ENCODE measurements at places on chromosomes 7 and 10.

DNA sequence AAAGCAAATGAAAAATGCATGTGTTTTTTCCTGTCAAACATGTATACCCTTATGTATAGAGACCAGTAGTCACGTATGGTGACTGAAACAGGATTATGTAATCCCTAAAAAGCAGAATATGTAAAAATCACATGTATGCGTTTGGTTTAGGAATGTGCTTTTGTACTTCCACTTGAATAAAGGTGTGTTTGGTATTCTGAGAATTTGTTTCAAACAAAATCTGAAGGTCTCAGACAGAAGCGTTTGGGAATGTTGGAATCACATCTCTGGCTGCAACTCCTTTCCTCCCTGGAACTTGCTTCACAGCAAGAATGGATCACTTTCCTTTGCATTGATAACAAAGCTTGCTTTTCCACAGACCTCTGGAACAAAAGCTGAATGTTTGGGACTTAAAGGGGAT, 17.8 kb downstream of the ZNF655 start:
- no peak for DNase-seq

DNA sequence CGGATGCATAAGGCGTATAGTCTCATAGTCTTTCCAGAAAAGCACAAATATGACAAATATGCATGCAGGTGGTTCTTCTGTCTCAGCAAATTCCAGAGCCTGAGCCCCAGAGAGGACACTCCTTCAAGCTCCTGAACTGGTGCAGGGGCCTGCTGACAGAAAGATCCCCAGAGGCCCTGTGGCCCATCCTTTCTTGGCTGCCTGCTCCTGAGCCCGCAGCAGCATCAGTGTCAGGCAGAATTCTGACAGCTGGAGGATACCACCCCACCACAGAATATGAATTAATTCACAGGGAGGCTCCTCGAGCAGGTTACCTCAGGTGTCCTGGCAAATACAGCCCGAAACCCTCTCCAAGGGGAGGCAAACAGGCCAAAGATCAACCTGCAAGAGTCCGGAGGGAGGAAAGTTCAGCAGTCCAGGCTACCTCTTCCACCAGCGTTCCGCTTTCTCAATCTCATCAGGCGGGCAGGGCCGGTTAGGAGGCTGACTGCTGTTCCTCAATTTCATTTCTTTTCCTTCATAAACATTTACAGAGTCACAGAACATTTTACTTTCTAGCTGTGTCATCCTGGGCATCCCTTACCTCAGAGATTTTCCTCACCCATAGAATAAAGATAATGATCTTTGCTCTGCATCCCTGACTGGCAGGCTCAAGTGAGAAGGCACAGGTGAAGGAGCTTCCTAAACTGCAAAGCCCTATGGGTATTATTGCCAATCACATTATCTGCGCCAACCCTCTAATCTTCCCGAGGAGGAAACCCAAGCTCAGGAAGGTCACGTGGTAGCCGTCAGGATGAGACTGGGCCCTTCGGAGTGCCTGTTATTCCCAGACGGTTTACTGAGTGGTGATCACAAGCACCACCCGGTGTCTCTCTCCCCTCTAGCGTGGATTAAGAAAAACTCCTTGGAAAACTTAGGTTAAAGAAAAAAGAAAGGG, 1.4 kb downstream of the DNAJB12 start:
- no peak for DNase-seq

GRCh38 chr10:36425131-36425797, 700.1 kb upstream of the ANKRD30A start:
- peak; percentile 76 for DNase-seq

- no peak for DNase-seq
Measured at GRCh38 chr7:29265208-29265923, 70.8 kb downstream of the CHN2 start.

GRCh38 chr10:79188154-79188965, 119.6 kb downstream of the ZMIZ1 start:
- no peak for DNase-seq

DNA sequence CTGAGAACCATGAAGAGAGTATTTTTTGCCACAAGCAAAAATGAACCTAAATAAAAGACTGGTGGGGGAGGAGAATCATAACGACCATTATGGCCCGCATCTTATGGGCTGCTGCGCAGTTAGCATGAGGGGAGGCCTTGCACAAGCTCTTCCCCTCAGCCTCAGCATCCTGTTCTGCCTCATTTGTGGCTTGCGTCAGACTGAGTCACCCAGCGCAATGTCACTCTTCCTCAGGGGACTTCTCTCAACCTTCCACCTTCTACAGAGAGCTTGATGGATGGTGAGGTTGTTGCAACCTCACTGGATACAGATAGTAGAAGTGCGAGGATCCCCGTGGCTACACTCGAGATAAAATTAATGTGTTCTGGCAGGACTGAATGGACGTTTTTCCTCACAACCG, 16.8 kb upstream of the GPR15LG start:
- no peak for DNase-seq

GRCh38 chr10:32982293-32982709, 24.3 kb upstream of the ITGB1 start:
- DNase-seq = no peak

DNA sequence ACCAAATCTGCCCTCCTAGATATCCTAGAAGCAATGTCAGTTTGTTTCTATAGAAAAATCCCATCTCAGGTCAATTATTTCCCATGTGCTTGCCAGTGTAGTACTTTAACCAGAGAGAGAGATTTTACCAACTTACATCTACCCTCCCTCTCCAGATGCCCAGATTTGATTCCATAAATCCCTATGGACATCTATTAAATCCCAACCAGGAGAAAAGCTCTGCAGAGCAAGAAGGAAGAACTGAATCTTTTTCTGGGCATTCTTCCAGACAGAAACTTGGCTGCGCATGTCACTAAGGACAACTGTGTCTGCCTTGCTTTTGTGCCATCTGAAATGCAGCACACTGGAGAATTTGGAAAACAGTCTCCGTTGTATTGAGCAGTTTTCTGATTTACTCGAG, 597.6 kb downstream of the SORCS1 start:
- DNase-seq = peak; percentile 92

GRCh38 chr10:84876116-84876999, 548.0 kb downstream of the CCSER2 start:
- DNase-seq = no peak

GRCh38 chr10:43595739-43596298, 10.4 kb upstream of the ZNF485 start:
- no peak for DNase-seq

DNA sequence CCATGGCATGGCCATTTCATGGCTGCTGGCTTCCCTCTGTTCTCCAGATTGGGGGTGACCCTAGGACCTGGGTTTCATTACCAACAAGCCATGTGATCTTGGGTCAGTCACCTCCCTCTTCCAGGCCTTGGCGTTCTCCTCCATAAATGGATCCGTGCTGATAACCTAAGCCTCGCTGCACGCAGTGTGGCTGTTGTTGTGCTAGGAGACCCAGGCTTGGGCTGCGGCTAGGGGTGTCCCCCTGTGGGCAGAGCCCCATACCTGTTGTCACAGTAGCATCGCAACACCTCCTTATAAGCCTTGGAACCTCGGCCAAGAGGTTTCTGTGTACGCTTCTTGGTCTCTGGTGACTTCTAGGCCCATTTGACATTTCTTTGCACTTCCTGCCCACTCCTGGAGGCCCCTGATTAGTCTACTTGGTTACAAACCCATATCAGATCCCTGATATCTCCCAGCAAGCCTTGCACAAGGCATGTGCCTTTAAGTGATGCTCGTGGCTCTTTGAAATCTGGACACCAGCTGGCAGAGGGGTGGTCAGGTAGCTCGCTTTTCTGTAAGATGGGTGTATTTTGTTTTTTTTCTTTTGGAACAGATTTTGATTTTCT, 23.6 kb downstream of the ZMIZ1 start:
- no peak for DNase-seq

- DNase-seq = no peak
Measured at GRCh38 chr7:149172534-149172920, 22.8 kb upstream of the ZNF282 start.

DNA sequence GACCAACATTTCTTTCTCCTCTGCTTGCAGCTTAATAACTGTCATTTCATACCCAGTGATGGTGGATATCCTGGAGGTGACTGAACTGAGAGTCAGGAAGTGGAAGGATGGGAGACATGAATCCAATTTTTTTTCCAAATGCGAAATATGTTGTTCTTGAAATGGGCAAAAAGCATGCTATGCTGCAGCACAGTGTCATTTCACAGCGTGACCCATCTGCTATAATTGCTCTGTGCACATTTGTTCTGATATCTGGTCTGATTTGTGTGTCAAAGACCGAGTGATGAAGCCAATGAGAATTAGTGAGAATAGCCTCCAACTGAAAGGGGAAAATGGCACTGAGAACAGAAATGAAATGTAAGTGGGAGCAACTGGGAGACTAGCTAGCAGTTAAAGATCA, 329.6 kb upstream of the PHYHIPL start:
- no peak for DNase-seq

DNA sequence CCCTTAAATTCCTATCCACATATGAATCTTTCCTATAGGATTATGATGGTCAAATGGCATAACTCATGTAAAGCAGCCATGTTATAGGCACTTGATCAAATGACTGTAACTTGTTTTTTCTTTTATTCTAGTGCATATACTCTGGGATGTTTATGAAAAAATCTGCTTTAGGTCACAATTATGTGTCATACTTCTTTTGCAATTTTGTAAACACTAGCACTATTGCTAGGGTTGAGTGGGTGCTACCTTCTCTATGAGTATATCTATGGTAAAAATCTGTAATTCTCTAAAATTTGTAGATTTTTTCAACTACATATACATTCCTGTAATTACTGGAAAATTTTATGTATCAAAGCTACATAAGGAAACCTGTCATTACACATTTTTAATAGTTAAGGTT, 50.0 kb downstream of the HGF start:
- DNase-seq = no peak

- DNase-seq = no peak
Measured at GRCh38 chr7:29946428-29947186, 43.0 kb downstream of the SCRN1 start.

GRCh38 chr7:7969306-7970236, 975 bp downstream of the GLCCI1 start:
- DNase-seq = peak; percentile 72

GRCh38 chr7:157612664-157613561, 276.1 kb downstream of the DNAJB6 start:
- DNase-seq = peak; percentile 36

DNA sequence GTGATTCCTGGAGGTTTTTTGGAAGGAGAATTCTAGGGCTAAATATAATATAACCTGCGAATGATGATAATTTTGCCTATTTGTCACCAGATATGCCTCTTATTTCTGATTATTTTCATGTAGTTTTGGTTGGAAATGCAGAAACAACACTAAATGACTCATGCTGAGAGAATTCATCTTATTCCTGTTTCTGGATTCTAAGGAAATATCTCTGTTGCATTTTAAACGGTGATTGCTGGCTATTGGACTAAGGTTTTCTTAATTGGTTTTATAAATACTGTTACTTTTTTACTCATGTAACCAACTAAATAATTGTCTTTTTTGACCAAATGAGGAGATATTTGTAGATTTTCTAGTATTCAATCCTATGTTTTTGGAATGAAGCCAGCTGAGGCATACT, 204.9 kb upstream of the NPSR1 start:
- no peak for DNase-seq

DNA sequence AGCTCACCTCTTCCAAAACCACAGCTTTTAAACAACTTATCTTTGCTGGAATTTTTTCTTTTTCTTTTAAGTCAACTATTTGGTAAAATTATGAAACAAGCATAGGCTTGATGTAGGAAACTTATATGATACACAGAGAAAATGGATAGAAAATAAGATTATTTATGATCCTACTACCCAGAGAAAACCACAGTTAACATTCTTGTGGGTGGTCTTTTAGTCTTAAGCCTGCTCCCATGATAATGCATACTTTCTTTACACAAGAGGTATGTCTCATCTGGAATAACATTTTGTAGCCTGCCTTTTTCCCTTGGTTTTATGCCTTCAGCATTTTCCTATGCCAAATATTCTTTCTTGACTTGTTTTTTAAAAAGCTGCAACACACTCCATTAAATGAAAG, 21.4 kb downstream of the PLPP4 start:
- DNase-seq = no peak

DNA sequence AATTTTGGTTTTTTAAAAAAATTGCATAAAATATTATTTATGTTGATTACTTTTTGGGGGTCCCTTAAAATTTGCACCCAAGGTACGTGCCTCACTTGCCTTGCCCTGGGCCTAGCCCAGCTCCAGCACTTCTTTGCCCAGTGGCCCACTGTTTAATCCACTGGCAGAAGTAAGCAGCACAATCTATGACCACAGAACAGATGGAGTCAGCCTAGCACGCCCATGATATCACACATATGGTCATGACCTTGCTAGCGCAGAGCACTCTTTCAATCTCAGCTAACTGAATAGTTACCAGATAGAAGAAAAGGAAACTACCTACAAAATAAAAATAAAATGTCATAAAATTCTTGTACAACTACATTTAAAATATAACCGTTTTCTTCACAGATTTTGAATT, 5.6 kb downstream of the OGA start:
- no peak for DNase-seq

DNA sequence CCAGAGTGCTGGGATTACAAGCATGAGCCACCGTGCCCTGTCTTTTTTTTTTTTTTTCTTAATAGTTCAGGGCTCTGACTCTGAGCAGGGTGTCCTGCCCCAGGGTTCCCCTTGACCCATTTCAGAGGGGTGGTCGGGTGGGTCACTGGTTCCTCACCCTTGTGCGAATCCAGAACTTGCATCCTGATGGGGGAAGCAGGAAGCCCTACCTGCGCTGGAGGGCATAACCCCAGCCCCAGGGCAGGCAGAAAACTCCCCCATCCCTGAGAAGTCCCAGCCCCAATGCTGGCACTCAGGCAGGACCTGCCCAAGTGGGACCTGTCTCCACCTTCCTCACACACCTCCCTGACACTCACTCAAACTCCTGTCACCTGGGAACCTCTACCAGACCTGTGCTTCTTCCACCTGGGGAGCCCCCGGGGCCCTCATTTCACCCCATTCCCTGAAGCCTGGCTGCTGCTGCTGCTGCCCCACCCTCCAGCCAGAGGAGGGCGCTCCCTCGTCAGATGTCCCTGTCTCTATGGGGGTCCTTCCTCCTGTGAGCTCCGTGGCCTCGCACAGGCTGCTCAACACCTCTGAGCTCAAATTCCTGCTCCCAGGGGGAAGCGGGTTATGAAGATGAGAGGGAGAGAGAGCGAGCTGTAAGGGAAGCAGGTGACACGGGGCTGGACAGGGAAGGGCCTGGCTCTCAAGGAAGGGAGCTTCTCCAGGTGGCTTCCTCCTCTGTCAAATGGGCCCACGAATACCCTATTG, 15.1 kb upstream of the ZNF273 start:
- DNase-seq = peak; percentile 33

GRCh38 chr7:137091396-137091795, 222.9 kb downstream of the CHRM2 start:
- no peak for DNase-seq

GRCh38 chr7:120060875-120061274, 212.1 kb upstream of the KCND2 start:
- no peak for DNase-seq

- no peak for DNase-seq
Measured at GRCh38 chr10:119362122-119362521, 154.8 kb downstream of the GRK5 start.

DNA sequence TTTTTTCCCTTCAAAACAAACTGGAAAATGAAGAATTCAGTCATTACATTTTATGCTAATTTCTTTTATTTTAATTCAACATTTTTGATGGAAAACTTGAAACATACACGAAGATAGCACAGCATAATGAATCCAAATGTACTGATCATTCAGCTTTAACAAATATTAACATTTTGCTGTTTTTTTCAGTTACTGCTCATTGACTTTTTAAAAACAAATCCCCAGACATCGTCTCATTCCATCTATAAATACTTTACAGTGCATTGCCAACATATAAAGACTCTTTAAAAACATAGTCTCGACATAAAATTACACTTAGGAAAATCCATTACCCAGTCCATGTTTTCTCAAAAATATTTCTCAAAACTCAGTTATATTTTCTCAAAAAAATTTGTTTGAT, 452.3 kb downstream of the GALNT17 start:
- DNase-seq = no peak

All from tongue (tissue), 3 donors.